ENCODE measurements at places on chromosomes 7 and 10. TPM values are rescaled to one million over a fixed set of nuclear protein-coding genes. Genes with fewer than 3 reads are reported as not detected.

DNA sequence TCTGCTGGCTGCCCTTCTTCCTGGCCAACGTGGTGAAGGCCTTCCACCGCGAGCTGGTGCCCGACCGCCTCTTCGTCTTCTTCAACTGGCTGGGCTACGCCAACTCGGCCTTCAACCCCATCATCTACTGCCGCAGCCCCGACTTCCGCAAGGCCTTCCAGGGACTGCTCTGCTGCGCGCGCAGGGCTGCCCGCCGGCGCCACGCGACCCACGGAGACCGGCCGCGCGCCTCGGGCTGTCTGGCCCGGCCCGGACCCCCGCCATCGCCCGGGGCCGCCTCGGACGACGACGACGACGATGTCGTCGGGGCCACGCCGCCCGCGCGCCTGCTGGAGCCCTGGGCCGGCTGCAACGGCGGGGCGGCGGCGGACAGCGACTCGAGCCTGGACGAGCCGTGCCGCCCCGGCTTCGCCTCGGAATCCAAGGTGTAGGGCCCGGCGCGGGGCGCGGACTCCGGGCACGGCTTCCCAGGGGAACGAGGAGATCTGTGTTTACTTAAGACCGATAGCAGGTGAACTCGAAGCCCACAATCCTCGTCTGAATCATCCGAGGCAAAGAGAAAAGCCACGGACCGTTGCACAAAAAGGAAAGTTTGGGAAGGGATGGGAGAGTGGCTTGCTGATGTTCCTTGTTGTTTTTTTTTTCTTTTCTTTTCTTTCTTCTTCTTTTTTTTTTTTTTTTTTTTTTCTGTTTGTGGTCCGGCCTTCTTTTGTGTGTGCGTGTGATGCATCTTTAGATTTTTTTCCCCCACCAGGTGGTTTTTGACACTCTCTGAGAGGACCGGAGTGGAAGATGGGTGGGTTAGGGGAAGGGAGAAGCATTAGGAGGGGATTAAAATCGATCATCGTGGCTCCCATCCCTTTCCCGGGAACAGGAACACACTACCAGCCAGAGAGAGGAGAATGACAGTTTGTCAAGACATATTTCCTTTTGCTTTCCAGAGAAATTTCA is 1.7 kb downstream of the ADRB1 start:
- DNase-seq = no peak

DNA sequence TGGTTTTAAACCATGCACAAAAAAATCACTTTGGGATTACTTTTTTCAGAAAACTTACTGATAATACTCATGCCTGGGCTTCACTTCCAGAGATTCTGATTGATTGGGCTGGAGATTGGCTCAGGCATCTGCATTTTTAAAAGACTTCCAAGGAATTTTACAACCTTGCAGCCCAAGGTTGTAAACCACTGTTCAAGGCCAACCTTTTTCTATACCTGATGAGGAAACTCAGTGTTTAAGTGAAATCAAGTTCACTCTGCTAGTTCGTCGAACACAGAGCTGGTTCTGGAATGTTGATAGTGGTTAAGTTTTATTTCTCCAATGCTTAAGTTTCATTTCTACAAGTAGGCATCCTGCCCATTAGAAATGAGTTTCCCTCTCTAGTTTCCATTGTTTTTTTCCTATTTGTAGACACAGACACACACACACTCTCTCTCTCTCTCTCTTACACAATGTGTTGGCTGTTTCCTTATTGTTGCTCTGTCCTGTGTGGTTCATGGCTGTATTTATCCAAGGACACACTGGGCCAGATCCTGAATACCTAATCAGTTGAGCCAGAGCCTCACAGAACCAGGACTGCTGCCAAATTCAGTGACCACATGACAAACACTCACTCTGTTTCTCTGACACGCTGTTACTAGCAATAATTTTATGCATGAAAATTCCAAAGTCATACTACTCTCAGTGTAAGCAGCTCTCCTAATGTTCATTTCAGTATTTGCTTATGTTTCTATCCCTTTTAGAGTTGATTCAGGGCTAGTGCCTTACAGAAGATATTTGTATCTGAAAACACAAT is 3.7 kb upstream of the IFIT1B start:
- DNase-seq = peak; percentile 88

HGF gene
- polyA plus RNA-seq = 5.0 TPM

TMEM176A gene
- polyA plus RNA-seq = 14.3 TPM

C7orf57 gene
- polyA plus RNA-seq = 0.06 TPM

- peak; percentile 26 for DNase-seq
Measured at GRCh38 chr7:120805636-120806388, 52.1 kb downstream of the TSPAN12 start.

GRCh38 chr10:31782701-31783100 is 145.9 kb downstream of the ARHGAP12 start:
- DNase-seq = no peak

DNA sequence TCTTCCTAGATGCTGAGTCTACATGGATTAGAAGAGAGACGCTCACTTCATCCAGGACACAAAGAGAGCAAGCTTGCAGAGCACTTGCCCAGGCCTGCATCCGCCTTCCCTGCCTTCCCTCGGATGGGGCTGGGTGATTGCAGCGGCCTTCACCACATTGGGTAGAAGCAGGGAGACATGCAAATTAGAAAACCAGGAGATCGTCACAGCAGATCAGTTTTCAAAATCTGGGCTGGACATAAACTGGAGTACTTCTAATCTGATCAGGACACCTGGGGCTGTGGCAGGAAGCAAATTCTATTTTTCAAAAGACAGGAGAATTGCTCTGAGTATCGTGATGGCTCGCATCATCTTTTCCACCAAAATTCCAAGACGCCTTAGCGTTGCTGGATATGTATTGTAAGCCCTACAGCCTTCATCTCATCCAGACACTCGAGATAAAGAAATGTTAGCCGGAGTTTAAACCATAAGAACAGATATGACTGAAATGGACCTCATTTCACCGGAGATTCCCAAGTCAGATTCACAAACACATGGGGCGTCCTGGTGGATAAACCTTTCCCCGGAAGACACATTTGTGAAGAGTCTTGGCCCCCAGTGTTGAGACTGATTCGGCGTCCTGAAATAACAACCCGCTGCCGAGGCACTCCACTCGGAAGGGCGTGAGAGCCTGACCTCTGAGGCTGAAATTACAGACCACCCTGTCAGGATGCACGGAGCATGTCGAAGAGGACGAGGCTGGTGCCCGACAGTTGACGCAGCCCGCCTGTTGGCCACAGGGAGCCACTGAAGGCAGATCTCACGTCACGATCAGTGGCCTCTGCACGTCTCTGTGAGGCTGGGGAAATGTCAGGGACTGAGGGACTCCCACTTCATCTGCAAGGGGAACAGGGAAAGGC is 91.2 kb upstream of the PARD3 start:
- DNase-seq = no peak

DNA sequence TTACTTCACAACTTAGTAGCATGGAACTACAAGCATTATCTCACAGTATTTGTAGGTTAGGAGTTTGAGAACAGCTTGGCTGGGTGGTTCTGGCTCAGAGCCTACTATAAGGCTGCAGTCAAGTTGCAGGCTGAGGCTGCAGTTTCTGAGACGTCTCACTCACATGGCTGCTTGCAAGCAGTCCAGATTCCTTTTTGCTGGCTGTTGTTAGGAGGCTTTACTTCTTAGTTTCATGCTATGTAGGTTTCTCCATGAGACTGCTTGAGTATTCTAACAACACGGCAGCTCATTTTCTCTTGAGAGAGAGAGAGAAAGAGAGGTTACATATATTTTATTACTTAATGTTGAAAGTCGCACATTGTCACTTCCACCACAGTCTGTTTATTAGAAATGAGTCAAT is 1073.9 kb downstream of the NXPH1 start:
- DNase-seq = peak; percentile 17

DNA sequence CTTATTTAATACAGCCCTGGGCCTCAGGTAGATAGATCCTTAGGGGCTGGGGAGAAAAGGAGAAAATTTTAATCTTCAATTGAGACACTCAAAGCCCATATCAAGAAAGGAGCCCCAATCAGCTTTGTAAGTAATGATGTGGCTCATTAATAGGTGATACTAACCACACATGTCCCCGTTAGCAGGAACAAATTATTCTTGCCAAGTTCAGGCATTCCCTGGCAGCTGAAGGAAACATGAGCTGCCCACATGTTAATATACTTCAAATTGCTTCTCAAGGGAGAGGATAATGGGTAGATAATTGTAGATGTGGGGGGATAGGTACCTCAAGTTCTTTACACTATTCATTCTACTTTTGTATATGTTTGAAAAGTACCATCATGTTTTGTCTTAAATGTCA is 14.5 kb downstream of the IFIT5 start:
- no peak for DNase-seq

DNA sequence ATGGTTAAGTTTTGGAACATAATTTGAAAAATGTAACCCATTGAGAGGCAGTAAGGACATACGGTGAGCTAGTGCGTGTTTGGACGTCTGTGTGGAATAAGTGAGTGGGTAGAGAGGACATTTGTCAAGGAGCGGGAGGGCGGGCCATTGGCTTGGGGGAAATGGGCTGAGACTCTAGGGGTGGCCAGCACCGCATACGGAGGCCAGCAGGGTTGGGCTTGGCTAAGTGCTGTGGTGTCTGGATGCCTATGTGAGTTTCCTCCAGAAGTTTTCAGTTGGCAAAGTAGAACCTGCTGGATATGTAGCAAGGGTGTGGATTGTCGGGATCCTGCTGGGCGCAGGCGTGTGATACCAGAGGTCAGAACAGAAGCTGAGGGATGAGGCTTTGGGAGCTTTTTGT is 103.0 kb downstream of the TCF7L2 start:
- DNase-seq = no peak

DNA sequence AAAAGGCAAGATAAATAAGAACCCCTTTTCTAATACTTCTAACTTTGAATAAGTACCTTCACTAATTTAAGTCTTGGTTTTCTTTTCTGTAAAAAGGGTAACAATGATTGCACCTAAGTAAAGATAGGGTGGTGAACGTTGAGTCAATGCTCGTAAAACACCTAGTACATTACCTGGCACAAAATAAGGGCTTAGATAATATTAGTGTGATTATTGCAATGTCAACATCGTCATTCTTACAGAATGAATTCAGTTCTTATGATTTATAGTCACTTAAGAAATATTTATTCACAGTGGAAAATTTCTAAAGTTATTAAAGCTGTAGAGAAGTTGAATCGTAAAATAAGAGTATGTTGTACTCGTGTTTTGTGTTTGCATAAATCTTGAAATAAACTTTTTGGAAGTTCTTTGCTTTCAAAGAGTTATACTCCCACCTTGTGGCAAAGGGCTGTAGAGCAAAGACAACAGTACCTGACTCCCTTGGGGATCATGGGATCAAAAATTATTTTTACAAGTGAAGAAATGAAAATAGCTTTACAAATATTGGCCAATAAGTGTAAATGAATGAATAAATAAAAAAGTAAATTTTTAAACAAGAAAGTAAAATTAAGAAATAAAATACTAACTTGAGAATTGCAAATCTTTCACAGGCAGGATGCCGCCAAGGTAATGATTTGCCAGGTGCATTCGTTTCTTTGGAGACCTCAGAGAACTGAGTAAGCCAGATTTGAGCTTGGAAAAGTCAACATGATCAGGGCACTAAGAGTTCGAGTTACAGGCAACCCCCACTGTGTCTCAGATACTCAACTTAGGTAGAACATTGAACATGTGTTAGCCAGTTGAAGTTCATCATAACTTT is 285.8 kb upstream of the CACNA2D1 start:
- no peak for DNase-seq

GRCh38 chr10:126073606-126074005 is 177.2 kb downstream of the FANK1 start:
- no peak for DNase-seq

- no peak for DNase-seq
Measured at GRCh38 chr7:29806995-29807841, 910 bp downstream of the WIPF3 start.

GPR26 gene
- polyA plus RNA-seq = not detected

- no peak for DNase-seq
Measured at GRCh38 chr10:75203724-75204123, 6.9 kb upstream of the VDAC2 start.

DNA sequence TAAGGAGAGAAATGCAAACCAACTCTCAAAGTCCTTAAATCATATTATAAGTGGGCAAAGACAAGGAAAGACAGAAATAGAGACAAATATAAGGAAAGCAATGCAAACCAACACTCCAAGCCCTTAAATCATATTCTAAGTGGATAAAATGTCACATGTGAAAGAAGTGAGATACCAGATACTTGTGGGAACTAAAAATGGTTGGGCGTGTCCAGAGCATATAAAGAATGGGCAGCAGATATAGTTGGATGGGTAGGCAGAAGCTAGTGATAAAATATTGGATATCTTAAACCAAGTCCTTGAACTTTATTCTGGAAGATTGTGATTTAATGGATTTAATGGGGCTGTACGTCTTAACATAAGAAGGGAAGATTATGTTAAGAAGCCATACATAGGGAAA is 1065.2 kb upstream of the C7orf33 start:
- DNase-seq = no peak

TRIM50 gene
- polyA plus RNA-seq = 0.67 TPM

DNA sequence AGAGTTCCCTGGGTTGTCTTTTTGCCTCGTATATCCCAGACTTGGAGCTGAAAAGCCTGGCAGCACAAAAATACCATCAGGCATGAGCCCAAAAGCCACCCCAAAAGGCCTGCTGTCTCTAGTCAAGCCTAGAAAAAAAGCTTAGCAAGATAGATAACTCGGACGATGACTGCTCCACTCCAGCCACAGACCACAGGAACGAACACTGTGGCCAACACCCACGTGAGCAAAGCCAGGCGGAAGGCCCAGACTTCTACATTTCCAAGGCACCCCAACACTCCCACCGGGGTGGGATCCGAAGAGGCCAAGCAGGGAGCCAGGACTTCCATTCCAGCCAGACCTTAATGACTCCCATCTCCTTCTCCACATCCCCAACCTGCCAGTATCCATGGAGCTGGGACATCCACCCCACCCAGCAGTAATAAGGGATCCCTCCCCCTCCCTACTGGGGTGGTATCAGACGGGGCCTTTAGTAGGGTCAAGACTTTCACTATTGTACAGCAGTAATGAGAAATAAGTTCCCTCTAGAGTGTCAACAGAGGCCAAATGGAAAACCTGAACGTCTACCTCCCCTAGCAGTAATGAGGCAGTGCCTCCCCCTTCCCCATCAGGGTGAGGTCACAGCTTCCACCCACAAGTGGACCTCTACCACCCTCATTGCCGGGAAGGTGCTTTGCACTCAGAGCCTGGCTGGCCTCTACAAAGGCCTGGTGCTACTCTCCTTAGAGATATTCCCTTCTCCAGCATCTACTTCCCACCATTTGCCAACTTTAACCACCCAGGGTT is 23.0 kb downstream of the PRLHR start:
- DNase-seq = no peak

IFIT1B gene
- 0.53 TPM for polyA plus RNA-seq

DNA sequence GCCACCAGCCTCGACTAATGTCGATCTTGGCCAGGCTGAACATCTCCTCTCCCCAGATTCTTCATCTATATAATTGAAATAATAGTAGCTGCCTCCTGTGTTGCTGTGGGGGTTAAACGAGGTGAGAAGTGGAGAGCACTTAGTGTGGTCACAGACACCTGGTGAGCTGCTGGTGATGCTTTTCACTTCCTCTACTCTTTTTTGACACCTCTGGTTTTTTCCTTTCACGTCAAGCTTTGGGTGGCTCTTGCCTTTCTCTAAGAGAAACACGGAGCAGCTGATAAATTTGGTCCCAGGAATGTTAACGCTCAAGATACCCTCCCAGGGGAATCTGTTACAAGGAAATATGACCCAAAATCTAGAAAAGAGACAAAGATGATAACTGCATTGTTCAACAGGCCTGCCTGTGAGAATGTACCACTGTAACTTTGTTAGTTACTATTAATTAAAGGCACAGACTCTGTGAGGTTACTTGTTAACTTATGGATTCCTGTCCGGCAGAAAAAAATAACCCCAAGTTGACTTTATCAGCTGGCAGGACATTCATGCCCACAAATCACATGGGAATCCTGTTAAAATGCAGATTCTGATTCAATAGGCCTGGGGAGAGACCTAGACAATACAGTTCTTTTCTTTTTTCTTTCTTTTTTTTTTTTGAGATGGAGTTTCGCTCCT is 9.5 kb upstream of the NPFFR1 start:
- no peak for DNase-seq

Measured in forelimb muscle (tissue), 1 donor.